Adipose tissue (tissue), 3 donors: ENCODE measurements at places on chromosomes 7 and 10. TPM values are rescaled to one million over a fixed set of nuclear protein-coding genes. Genes with fewer than 3 reads are reported as not detected.

ZNF735 gene
- polyA plus RNA-seq, result not detected

SFRP4 gene
- 0.47 TPM for polyA plus RNA-seq

MGMT gene
- polyA plus RNA-seq, result 28.1 TPM

FOXI2 gene
- polyA plus RNA-seq, result not detected

ENO4 gene
- 0.16 TPM for polyA plus RNA-seq

KLF14 gene
- polyA plus RNA-seq, result 0.45 TPM

CNPY4 gene
- 12.1 TPM for polyA plus RNA-seq

CALN1 gene
- polyA plus RNA-seq, result not detected

OR13A1 gene
- 0.08 TPM for polyA plus RNA-seq
